ENCODE measurements at places on chromosomes 6 and 20. TPM values are rescaled to one million over a fixed set of nuclear protein-coding genes. Genes with fewer than 3 reads are reported as not detected.

DNA sequence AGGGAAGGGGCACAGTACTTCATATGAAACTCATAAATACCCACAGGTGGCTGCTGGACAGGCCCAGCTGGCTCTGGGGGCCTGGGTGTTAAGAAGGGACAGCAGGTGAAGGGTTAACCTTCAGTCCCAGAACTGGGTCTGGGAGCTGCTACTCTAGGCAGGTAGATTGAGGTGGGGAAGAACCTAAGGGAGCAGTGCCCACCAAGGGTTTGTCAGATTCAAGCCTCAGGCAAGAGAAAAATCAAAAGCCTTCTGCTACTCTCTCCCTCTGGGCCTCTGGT, 5.6 kb downstream of the RPL10A start:
- DNase-seq = no peak

Gene TNFRSF6B
- total RNA-seq = 6.9 TPM

DNA sequence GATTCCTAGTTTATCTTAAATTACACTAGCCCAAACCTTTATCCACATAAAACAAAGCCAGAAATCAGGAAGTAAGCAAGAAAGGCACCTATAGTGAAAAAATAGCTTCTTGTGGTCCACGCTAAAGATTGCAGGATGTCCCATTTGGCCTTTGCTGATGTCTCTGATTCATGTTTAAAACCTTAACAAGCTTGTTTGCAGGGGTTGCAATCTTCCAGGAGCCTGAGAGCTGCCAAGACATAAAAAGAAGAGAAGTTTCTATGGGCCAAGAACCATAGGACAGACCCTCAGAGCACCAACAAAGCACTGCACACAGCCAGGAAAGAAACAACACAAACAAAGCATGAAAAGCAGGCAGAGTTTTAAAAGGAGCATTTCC, 49.4 kb downstream of the ADAT2 start:
- no peak for DNase-seq

- DNase-seq = no peak
Measured at GRCh38 chr6:157741321-157741947, 81.6 kb upstream of the SNX9 start.

Gene CAGE1
- not detected for total RNA-seq

DNA sequence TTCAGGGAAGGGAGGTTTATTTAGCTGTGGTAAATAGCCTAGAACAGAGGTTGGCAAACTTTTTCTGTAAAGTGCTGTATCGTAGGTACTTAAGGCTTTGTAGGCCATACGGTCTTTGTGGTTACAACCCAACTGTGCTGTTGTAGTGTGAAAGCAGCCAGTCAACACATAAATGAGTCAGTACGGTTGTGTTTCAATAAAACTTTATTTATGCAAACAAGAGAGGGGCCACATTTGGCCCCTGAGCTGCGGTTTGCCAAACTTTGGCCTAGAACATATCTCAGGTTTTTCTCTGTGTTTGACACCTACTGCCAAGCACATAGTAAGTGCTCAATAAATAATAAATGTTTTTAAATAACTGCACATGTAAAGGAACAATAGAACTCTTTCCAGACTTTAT, 102.2 kb downstream of the RNF144B start:
- DNase-seq = no peak

Gene TRIM38
- 7.5 TPM for total RNA-seq

DNA sequence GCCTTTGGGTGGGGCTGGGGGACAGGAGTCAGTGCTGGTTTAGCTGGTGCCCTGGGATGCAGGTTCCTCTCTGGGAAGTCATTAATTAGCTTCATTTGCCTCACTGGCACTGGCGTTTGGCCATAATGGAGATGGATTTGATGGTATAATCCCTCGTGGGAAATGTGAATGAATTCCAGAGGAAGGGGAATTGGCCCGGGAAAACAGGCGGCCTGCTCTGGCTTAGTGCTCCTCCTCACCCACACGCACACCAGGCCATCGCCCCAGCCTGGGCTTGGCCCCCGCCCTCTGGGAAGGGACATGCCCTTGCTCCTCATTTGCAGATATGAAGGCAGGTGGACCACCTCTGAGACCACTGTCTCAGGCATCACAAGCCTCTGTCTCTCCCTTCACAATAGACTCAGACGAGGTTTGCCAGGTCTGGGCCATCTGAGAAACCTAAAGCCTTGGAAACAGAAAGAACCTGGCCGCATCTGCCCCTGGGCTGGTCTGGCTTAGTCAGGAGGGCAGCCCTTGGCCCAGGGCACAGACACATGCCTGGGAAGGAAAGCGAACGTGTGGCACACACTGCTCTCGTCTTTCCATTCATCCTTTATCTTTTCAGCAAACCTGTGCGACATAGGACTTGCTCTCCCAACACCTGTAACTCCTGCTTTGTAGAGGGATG, 199.2 kb upstream of the CDH4 start:
- DNase-seq = peak; percentile 67

DNA sequence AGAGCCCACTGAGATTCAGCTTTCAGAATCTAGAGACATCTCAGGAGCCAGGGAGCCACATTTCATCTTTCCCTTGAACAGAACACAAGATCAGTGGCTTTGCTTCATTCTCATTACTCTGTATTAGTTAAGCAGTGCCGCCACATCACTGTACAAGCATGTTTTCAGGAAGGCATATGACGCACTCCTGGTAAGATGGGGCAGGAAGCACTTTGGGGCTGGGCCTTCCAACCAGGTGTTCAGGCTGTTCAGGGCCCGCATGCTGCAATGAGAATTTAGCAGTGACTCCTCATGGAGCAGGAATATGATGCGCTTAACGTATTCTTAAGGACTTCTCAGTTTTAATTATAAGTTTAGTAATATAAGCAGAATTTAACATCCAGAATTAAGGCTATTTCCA, 29.7 kb upstream of the GNRH2 start:
- no peak for DNase-seq

GRCh38 chr6:152432758-152433157, 204.4 kb downstream of the SYNE1 start:
- no peak for DNase-seq

- DNase-seq = no peak
Measured at GRCh38 chr20:44584162-44584561, 1.8 kb downstream of the PKIG start.

DNA sequence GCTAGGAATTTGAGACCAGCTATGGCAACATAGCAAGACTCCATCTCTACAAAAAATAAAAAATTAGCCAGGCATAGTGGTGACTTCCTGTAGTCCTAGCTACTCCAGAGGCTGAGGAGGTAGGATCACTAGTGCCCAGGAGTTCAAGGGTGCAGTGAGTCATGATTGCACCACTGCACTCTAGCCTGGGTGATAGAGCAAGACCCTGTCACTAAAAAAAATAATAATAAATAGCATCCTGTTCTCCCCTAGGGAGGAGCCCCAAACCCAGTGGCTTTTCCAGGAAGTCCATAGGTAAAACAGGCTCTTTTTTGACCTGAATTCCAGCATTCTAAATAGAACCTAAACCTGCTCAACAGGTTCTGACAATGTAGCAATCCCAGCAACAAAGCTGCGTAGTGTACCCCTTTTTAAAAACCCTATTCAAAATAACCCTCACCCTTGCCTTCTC, 192.0 kb downstream of the ALDH8A1 start:
- no peak for DNase-seq

Gene PARD6B
- 10.3 TPM for total RNA-seq

DNA sequence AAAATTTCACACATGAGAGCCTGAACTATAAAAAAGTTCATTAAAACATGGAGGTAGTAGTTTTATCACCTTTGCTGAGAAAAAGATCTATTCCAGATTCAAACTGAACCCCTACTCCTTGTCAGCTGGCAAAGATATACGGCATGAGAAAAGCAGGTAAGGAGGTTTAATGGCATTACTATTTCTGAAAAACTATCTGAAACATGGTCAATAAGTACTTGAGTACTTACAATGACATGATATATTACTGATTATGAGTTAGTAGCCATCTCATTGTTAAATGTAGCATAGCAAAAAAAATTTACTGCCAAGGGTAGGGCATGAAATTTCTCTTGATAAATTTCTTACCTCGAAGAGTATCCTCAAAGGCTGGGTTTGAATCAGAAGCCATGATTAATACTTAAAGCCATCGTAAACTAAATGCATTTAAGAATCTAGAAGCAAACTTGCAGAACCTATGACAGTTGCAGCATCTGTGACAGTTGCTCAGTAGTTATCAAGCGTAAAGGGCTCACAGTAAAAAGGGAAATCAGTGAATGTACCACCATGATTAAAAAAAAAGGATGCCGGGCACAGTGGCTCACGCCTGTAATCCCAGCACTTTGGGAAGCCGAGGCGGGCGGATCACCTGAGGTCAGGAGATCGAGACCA, 8.7 kb downstream of the SLC17A5 start:
- DNase-seq = no peak

Gene HSPA12B
- 2.5 TPM for total RNA-seq

Gene TAAR5
- not detected for total RNA-seq

DNA sequence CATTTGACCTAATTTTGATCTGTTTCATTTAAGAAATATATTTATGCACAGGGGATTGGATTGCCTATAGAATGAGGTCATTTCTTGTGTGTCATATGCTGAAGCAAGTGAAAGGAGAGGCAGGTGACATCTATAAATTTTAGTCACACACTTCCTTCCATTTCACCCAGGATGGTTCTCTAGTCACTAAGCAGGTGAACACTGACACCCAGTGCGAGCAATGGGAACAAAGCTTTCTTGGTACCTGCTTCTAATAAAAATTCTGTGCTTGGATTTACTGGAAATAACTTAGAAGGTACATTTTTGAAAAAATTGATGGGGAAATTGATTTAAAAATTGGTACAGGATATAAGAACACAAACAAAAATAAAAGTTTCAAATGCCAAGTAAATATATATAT, 66.9 kb upstream of the MC3R start:
- DNase-seq = no peak

GRCh38 chr20:62636446-62636845, 5.9 kb upstream of the SLCO4A1 start:
- no peak for DNase-seq

- DNase-seq = no peak
Measured at GRCh38 chr6:38784506-38785235, 69.6 kb downstream of the DNAH8 start.

GRCh38 chr6:170075659-170076223, 215.1 kb downstream of the DLL1 start:
- DNase-seq = peak; percentile 60

Gene RAMACL
- 3.6 TPM for total RNA-seq

- DNase-seq = no peak
Measured at GRCh38 chr20:47999166-47999565, 213.9 kb upstream of the SULF2 start.

- DNase-seq = no peak
Measured at GRCh38 chr6:99334526-99335127, 14.8 kb downstream of the FAXC start.

- no peak for DNase-seq
Measured at GRCh38 chr6:163148451-163149278, 265.9 kb upstream of the QKI start.

GRCh38 chr20:23235173-23236027, 115.2 kb upstream of the NXT1 start:
- DNase-seq = no peak

Gene IGF2R
- 93.9 TPM for total RNA-seq

DNA sequence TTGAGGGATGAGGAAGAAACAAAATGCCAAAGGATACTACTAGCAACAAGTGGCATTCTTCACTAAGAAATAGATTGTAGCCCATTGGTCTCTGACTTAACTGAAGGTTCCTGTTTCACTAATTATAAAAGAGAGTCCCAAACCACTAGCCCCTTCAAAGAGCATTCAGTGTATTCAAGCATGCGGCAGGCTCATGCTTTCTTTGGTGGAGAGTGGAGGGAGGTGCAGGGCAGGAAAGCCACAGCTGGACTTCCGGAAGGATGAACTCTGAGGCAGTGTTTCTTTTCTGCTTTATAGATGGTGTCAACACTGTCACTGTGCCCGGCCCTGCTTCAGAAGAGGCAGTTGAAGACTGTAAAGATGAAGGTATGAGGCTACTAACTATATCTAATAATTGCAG, 636.1 kb downstream of the KIF16B start:
- no peak for DNase-seq

Gene TREM2
- total RNA-seq = not detected

Gene MYO6
- total RNA-seq = 27.8 TPM

Gene CALHM6
- 0.76 TPM for total RNA-seq

DNA sequence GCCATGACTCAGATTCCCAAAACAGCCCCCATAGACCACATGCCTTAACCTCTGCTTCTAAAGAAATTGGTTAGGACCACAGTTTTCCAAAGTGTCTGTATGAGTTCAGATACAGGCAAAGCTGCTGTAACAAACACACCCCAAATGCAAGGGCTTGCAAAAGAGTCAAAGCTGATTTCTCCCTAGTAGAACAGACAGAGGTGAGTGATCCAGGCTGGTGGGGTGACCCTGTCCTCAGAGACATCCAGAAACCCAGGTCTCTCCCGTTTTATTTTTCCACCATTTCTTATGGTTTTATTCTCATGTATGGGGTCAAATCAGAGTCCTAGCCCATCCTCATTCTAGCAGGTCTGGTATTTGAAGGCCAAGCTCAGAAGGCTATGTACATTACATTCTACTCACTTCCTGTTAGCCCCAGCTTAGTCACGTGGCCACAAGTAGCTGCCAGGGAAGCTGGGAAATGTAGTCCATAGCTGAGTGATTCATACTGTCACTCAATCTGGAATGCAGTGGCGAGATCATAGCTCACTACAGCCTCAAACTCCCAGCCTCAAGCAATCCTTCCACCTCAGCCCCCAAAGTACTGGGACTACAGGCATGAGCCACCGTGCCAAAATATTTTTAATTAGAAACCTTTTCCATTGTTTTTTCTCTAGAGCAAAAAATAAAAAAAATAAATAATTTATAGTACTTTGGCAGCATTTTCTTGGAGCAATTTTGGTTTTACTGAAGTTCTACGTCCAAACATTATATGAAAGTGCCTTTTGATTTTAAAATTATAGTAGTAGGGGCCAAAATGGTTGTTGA, 175.2 kb downstream of the ZMYND8 start:
- DNase-seq = no peak

DNA sequence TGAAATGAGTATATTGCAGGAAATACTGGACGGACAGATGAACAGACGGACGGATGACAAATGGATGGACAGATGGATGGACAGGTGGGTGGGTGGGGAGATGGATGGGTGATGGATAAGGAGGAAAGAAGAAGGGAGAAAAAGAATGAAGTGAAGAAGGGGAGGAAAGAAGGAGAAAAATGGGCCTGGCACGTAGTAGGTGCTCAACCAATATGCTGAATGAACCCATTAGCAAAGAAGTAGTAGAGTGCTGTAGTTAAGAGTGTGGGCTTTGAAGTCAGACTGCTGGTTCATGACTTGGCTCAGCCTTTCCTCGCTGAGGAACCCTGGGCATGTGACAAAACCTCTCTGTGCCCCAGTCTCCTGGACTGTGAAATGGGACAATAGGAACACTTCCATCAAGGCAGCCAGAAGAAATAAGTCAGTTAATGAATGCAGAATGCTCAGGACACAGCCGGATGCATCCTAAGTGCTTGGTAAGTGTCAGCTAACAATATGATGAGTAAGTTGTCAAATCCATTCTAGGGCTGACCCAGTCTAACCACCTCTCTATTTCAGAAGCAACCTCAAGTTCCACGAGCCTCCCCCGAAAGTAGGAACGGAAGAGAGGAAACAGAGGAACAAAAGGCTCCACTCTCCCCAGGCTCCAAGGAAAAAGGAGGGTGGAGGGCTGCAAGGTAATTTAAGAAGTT, 37.9 kb downstream of the PREX1 start:
- DNase-seq = no peak

GRCh38 chr6:68572525-68572924, 62.6 kb upstream of the ADGRB3 start:
- no peak for DNase-seq

Gene IRAK1BP1
- 4.3 TPM for total RNA-seq
